ENCODE measurements at places on chromosomes 11 and 22. TPM values are rescaled to one million over a fixed set of nuclear protein-coding genes. Genes with fewer than 3 reads are reported as not detected.

- no peak for DNase-seq
Observed at GRCh38 chr11:23103416-23103815, 243.1 kb upstream of the CCDC179 start.

DNA sequence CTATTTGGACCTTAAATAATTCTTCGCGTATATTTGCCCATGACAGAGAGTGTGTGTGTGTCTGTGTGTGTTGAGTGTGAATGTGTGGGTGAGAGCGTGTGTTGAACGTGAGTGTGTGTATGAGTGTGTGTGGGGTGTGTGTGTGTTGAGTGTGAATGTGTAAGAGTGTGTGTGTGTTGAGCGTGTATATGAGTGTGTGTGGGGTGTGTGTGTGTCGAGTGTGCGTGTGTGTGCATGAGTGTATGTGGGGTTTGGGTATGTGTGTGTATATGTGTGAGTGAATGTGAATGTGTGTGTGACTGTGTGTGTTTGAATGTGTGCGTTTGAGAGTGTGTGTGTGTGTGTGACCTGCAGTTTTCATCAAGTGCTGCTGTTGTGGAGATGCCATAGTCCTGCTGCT is 26.8 kb downstream of the GAL start:
- DNase-seq = no peak

The MTMR2 gene
- 59.8 TPM for total RNA-seq

DNA sequence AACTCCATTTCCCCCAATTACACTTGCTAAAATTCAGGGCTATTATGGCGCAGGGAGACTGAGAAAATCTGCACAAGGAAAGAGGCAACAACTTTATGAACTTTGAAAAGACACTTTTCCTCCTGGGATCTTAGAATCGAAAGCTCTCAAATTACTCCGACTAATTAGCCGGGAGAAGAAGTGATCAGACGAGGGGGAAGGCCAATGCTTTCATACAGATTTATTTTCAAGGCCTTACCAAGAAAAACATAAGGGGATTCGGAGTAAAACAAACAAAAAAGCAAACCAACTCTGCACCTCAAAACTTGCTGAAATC is 1.6 kb downstream of the PAX6 start:
- no peak for DNase-seq

The TRPM5 gene
- total RNA-seq = not detected

DNA sequence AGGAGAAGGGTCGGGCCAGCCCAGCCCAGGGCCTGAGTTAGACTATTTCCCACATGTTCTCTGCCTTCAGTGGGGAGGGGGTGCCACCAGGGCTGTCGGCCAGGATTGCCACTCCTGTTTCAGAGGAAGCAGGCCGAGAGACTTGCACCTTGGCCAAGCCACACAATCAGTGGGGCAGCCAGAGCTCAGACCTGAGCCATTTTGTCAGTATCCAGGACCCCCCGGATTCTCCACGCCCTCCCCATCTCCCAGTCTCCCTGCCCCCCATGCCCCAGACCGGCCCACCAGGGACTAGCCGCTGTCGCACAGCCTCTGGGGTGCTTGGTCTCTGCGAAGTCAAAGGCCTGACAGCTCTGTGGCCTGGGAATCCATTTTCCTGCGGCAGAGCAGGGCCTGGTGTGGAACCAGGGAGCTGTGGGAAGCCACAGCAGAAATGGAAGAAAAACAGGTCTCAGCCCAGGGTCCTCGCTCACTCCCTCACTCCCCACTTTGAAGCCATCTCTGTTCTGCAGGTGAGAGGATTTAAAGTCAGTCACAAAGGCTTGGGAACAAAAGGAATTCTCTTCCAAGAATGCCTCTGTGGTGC is 25.5 kb upstream of the MGAT3 start:
- peak; percentile 77 for DNase-seq

DNA sequence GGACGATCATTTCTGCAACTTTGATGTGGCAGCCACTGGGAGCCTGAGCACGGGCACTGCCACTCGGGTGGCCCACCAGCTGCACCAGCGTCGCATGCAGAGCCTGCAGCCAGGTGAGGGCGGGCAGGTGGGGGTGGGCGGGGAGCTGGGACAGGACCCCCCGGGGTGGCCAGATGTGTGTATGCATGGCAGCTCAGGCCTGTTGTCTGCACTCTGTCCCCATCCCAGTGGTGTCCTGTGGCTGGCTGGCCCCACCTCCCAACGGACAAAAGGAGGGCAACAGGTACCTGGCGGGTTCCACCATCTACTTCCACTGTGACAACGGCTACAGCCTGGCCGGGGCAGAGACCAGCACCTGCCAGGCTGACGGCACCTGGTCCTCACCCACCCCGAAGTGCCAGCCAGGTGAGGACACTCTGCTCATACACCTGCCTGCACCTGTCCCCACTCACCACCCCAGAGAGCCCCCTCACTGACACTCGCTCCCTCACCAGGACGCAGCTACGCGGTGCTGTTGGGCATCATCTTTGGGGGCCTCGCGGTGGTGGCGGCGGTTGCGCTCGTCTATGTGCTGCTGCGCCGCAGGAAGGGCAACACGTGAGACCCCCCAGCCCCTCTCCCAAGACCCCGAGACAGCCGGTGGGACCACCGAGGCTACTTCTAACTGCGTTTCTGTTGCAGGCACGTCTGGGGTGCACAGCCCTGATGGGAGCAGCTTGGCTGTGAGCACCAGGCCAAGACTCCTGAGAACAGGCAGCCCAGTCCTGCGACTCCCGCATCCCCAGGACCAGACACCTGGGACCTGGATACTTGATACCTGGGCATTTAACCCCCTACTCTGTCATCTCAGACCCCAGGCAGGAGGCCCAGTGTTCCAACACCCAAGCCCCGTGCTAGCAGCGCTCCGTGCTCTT is 6.7 kb downstream of the SUSD2 start:
- peak; percentile 80 for DNase-seq

The MIOX gene
- not detected for total RNA-seq
